ENCODE measurements at places on chromosomes 2 and 18.

DNA sequence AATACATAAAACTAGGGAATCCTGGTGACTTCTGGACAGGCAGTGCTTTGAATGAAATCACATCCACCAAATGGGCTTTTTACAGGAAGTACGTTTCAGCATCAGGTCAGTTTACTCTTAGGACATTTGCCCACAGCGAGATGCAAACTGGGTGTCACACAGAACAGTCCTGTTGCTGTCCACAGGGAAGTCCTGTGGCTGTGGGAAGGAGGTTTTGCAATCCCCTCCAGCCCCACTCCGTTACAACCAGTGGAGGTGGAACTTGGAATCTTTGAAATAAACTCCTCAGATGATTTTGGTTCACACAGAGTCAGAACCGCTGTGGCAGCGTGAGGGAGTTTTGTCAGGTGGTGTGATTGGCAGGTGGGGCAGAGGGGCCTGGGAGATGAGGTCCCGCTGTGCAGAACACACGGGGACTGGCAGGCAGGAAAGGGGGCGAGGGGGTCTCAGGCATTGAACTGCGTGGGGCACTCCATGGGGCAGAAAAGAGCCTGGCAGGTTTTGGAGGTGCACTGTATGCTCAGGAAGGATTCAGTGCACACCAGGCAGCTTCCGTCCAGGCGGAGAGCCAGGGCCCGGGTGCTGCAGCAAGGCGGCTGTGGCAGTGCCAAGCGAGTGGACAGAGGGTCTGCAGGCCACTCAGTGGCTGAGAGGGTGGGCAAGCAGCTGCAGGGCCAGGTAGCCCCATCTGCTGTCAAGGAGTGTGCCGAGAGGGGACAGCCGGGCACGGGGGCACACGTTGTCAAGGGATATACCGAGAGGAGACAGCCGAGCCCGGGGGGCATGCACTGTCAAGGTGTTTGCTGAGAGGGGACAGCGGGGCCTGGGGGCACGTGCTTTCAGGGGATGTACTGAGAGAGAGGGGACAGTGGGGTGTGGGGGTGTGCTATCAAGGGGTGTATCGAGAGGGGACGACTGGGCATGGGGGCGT lies 148.7 kb downstream of the LDLRAD4 start:
- no peak for DNase-seq

GRCh38 chr2:65620524-65620923 lies 188.1 kb upstream of the SPRED2 start:
- no peak for DNase-seq

GRCh38 chr2:218995561-218995960 lies 2.3 kb upstream of the CRYBA2 start:
- no peak for DNase-seq

DNA sequence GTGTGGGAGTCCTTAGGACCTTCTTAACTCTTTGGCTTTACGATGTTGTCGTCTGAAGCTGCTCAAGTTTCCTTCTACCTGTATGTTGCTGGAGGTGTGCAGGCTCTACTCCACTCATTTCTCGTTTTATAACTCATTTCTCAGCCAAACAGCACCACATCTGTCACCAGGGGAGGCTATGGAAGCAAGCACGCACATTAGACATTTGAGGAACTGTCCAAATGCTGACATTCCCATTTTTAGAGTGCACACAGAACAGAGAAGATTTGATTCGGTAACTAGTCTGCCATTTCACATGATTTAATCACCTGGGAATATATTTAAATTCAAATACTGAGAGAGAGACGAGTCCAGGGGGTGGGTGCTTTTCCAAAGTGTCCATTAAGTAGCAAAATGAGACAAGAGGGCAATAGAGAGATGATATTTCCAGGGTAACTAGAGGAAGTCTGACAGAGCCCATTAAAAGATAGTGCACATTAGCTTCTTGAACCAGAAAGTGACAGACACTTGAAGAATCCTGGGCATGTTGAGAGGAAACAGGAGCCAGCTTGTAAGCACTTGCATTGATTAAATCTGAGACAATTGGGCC lies 793.3 kb downstream of the TDRD15 start:
- DNase-seq: no peak

GRCh38 chr2:33015421-33016142 lies 68.8 kb downstream of the LTBP1 start:
- DNase-seq: no peak

GRCh38 chr18:5444847-5445246 lies 99.0 kb downstream of the EPB41L3 start:
- DNase-seq: no peak

GRCh38 chr2:48219555-48220436 lies 310.2 kb upstream of the STON1 start:
- no peak for DNase-seq

DNA sequence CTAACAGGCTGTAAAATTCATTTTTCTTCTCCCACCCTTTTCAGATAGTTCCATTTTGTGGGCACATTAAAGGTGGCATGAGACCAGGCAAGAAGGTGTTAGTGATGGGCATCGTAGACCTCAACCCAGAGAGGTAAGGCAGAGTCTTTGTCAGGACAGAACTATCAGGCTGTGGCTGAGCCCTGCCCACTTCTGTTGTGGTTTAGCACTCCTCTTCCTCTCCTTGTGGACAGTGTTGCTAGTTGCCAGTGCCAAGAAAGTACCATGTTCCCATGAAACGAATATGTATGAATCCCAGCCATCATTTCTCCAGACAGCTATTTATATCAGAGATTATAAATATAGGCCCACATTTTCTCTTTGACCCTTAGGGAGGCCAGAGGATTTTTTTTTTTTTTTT lies 1.6 kb downstream of the LGALSL start:
- DNase-seq: no peak

DNA sequence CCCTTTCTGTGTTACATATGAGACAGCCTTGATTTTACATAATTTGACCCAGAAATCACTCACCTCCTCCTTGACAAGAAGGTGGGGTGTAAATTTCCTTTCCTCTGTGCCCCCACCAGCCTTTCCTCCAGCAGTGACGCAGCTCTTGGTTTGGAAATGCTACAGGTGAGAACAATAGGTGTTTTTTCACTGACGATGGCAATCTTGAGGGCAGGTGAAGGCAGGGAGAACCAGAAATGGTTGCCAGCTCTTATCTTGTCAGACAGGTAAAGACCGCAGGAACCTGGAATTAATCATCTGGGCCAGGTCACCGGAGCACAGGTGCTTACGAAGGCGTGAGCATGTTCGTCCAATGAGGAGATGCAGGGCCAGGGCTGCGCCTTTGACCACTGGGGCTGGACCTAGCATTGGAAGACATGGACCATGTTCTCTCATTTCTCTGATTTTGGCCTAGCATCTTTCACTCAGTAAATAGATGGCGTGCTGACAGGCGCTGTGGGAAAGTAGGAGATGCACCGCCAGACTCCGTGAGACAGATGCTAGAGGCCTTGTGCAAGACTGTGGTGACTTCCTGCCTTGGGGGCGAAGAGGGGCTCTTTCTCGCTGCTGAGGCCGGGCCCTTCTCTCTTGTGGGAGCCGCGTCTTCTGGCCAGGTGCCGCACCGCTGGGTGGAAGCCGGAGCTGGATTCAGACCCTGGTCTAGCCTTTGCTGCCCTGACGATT lies 4.0 kb downstream of the CIDEA start:
- no peak for DNase-seq

DNA sequence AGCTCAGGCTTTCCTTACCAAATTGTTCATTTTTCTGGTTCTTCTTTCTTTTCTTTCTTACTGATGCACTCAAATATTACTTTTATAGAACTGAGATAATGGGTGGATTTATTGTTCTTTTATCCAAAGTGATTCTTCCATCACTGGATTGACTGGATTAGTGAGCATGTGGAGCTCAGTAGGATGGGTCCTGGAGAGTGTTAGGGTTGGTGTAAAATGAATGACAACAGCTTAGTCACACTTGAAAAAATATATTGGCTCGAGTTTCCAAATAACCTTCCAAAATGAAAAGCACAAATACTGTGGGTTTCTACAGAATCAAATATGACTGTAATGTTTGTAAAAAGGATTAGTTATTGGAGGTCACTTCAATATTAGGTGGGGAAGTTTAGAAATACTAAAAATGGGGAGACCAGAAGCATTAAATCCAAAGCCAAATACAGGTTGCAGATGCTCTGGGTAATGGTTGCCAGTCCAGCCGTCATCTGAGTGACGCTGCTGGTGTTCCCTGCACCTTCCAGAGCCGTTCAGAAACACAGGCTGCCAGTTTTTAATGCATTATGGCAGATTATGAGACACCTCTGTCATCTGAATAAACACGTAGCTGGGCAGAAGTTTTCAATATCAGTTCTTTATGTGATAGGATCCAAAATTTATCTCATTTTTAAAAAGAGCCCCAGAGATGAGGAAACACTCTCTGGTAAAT lies 294.8 kb upstream of the NRP2 start:
- no peak for DNase-seq

GRCh38 chr2:75799859-75800258 lies 89.1 kb upstream of the GCFC2 start:
- no peak for DNase-seq

DNA sequence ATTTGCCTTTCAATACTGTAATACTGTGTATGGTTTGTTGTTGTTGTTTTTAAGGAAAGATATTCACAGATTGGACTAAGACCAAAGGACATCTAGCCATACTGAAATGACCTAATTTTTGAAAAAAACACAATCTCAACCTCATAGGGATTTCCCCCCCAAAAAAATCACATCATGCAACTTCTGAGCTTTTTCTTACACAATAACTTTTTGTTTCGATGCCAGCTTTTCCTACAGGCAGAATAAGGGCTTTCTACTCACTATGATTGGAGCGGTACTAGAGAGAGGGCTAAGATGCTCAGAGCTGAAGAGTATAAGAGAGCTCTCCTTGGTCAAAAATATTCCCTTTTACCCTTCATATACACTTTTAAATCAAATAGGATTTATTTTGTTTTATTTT lies 32.4 kb upstream of the SLC3A1 start:
- no peak for DNase-seq

- peak; percentile 38 for DNase-seq
These were observed 783.6 kb downstream of the CBLN2 start for GRCh38 chr18:71760541-71760940.

DNA sequence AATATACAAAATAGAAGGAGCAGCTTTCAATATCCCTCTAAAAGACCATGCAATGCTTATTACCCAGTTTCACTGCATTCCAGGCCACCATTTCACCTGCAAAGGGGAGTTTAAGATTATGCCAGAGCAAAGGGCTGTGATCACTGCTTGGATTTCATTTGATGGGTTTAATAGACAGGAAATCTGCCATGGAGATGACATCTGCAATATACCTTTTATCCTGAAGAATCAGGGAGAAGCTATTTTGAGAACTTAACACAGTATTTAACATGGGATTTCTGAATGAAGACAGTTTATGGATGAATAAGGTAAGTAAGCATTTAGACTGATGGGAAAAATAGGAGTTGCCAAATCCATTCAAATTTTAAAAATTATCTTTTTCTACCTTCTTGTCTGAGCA lies 303.0 kb upstream of the SLC8A1 start:
- DNase-seq: no peak

GRCh38 chr18:22606563-22607283 lies 189.0 kb upstream of the CTAGE1 start:
- DNase-seq: no peak

DNA sequence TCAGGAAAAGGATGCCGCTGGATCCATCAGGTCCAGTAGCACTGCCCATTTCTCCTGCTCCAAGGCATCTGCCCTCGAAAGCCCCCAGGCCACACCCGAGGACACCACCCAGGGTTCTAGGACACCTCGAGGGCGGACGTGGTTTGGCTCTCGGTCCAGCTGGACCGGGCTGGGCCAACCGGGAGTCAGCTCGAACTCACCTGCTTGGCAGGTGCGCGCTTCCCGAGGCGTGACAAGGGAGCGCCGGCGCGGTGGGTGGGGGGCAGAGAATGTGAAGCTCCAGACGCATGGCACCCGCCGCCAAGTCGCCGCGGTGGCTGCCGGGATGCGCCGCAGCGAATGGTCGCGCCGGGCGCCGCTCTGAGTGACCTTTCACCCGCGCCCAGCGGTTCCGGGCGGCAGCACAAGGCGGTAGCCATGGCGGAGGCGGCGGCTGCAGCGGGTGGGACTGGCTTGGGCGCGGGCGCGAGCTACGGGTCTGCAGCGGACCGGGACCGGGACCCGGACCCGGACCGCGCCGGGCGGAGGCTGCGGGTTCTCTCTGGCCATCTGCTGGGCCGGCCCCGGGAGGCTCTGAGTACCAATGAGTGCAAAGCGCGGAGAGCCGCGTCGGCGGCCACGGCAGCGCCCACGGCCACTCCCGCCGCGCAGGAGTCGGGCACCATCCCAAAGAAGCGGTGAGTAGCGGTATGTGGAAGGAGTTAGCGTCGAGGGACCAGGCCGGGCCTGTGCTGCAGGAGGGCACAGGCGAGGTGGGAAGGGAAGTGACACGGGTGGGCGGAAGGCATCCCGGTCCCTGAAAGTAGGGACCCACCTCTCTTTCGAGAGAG lies at the start of gene AGPS:
Gene AGPS (plus strand): TSS at position 401 of the 830 bp plus-strand sequence. CDS start 17 bp downstream, at position 418.
- peak; percentile 72 for DNase-seq

GRCh38 chr2:31578316-31578715 lies 2.4 kb downstream of the SRD5A2 start:
- DNase-seq: no peak

DNA sequence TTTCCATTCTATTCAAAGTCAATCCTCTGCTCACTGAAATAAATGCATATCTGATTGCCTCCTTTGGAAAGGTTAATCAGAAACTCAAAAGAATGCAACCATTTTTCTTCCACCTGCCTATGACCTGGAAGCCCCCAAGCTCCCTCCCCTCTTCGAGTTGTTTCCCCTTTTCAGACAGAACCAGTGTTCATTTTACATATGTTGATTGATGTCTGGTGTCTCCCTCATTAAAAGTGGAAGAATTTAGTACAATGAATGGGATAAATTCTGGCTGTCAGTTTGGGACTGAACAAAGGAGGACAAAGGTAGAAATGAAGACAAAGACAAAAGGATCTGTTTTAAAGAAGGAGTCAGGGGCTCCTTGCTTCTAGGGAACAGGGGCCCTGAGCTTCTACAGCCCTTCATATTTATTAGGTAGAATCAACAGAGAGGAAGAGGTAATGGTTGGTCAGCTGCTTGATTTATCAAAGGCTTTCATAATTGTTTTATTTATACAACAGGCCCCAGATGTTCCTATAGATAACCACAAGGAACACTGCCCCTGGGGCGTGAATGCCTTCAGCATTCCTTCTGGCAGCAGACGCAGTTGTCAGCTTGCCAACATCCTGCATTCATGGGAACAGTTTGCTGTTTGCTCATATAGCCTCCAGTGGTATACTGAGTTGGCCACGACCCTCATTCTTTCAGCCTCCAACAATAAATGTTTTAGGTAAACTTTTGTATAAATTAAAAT lies 949.8 kb upstream of the LRATD1 start:
- no peak for DNase-seq

- no peak for DNase-seq
These were observed 6.1 kb downstream of the ONECUT2 start for GRCh38 chr18:57441071-57441794.

GRCh38 chr2:226905718-226906117 lies 69.9 kb downstream of the RHBDD1 start:
- DNase-seq: no peak

GRCh38 chr2:229980431-229981184 lies 58.3 kb downstream of the FBXO36 start:
- DNase-seq: no peak

GRCh38 chr18:9817725-9818422 lies 67.9 kb upstream of the TXNDC2 start:
- no peak for DNase-seq
